Right kidney (tissue), 9 donors: ENCODE measurements at places on chromosomes 11 and 22.

DNA sequence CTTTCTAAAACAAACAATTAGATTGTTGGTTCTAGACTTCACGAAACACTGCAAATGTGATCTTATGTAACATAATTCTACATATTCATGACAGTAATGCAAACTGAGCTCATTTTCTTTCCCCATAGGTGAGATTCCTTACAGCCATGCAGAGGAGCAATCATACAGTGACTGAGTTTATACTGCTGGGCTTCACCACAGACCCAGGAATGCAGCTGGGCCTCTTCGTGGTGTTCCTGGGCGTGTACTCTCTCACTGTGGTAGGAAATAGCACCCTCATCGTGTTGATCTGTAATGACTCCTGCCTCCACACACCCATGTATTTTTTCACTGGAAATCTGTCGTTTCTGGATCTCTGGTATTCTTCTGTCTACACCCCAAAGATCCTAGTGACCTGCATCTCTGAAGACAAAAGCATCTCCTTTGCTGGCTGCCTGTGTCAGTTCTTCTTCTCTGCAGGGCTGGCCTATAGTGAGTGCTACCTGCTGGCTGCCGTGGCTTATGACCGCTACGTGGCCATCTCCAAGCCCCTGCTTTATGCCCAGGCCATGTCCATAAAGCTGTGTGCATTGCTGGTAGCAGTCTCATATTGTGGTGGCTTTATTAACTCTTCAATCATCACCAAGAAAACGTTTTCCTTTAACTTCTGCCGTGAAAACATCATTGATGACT is 1.5 kb downstream of the OR9G1 start:
- DNase-seq, result no peak

- DNase-seq, result peak; percentile 53
Measured at GRCh38 chr11:68684385-68685356, at the start of gene GAL. Gene GAL (plus strand): TSS chr11:68684544. CDS start chr11:68684924, 380 bp downstream.

- no peak for DNase-seq
Measured at GRCh38 chr22:17536269-17536668, 27.0 kb upstream of the SLC25A18 start.

DNA sequence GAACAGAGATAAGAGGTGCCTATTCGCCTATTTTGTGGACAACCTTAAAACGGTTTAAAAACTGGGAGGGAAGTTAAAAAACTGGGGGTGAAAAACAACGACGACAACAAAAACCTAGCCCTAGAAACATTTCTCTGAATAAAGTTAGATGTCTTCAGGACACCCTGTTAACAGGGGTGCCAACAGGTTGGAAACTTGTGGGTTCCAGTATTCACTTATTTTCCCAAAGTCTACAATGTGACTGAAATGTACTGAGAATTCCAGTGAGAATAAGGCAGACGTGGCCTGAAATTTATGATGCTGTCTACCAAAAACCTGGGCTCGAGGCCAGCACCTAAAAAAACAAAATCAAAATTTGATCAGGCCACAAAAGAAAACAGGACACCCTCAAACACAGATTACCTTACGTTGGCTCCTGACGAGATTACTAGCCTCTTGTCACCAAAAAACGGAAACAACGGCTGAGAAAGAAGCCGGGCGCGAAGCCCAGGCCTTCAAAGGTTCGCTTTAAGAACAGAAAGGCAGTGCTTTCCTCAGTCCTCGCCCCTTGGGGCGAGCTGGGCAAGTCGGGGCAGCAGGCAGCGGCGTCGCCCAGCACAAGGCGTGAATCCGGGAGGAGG is 906 bp downstream of the CCDC90B start:
- no peak for DNase-seq

- DNase-seq, result no peak
Measured at GRCh38 chr22:49747716-49748115, 80.0 kb downstream of the BRD1 start.

DNA sequence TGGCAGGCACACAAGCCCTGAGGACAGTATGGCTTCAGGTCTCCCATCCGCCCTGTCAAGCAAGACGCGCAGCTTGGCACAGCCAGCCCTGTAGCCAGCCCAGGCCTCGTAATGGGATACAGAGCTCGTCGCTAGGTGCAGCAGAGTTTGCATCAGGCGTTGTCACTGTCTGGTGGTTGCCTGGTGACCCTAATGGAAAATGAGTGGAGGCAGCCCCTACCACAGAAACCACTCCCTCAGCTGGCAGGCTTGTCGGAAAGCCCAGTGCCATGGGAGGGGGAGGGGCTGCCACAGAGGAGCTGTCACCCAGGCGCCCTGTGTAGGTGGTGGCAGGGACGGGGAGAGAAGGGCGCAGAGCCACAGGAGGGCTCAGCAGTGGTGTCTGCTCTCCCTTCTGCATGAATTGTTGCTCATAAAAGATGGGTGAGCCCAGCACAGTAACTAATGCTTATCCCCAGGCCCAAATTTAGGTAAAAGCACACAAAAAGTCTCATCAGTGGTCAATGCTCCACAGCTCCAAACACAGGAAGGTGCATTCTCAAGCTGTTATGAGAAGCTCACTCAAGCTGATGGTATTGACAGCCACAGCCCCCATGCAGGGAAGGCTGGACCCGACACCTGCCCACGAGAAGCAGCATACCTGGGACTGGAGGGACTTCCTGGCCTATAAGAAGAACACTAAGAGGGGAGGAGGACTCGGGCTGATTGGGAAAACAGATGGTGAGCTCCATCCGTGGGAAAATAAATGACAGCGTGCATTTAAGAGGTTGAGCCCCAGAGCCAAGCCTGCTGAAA is 164.6 kb downstream of the ETS1 start:
- no peak for DNase-seq

GRCh38 chr11:1896468-1896867 is 4.8 kb upstream of the PRR33 start:
- no peak for DNase-seq

GRCh38 chr22:41976961-41977566 is 7.8 kb downstream of the SEPTIN3 start:
- peak; percentile 64 for DNase-seq

GRCh38 chr11:114197799-114198500 is 98.2 kb upstream of the NNMT start:
- no peak for DNase-seq

- no peak for DNase-seq
Measured at GRCh38 chr11:104776501-104777170, 121.6 kb downstream of the CASP12 start.

- DNase-seq, result peak; percentile 72
Measured at GRCh38 chr11:32439501-32440210, 4.3 kb upstream of the WT1 start.

DNA sequence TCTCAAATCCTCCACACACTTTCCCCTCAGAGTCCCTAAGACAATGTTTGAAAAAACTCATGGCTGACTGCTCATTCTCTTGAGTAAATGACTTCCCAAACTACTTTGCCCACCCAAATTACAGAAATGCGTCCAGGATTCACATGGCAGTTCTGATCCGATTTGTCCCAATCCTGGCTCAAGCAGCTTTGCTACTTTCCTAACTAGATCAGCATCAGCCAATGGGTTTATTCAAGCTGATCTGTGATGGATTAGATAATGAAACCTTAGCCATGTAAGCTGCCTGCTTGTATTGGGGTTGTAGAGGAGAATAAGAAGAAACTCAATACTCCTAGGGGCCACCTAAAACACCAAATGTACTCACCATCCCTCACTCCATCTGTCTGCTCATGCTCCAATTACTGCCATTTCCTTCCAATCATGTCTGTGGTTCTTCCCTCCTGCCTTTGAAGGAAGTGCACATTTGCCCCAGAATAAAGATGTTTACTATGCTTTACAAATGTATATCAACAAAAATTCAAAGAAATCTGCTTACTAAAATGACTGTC is 6.9 kb downstream of the RBFOX2 start:
- DNase-seq, result no peak

- DNase-seq, result no peak
Measured at GRCh38 chr22:17155941-17156340, 3.1 kb downstream of the HDHD5 start.

- peak; percentile 4 for DNase-seq
Measured at GRCh38 chr11:83951521-83951920, 665.4 kb upstream of the CCDC90B start.

GRCh38 chr11:111745719-111746504 is 20.3 kb downstream of the PPP2R1B start:
- no peak for DNase-seq
